ENCODE measurements at places on chromosomes 1 and 21. TPM values are rescaled to one million over a fixed set of nuclear protein-coding genes. Genes with fewer than 3 reads are reported as not detected.
A peak's percentile ranks its signal among the peaks of the same experiment; 100 is the strongest.

The CYP4Z1 gene
- not detected for total RNA-seq

The CHIT1 gene
- total RNA-seq, result 0.40 TPM

The CD5L gene
- not detected for total RNA-seq

- DNase-seq, result no peak
These were observed 30.0 kb downstream of the KNCN start for GRCh38 chr1:46521414-46521813.

- DNase-seq, result no peak
These were observed 526.3 kb downstream of the PTPRU start for GRCh38 chr1:29762635-29763034.

DNA sequence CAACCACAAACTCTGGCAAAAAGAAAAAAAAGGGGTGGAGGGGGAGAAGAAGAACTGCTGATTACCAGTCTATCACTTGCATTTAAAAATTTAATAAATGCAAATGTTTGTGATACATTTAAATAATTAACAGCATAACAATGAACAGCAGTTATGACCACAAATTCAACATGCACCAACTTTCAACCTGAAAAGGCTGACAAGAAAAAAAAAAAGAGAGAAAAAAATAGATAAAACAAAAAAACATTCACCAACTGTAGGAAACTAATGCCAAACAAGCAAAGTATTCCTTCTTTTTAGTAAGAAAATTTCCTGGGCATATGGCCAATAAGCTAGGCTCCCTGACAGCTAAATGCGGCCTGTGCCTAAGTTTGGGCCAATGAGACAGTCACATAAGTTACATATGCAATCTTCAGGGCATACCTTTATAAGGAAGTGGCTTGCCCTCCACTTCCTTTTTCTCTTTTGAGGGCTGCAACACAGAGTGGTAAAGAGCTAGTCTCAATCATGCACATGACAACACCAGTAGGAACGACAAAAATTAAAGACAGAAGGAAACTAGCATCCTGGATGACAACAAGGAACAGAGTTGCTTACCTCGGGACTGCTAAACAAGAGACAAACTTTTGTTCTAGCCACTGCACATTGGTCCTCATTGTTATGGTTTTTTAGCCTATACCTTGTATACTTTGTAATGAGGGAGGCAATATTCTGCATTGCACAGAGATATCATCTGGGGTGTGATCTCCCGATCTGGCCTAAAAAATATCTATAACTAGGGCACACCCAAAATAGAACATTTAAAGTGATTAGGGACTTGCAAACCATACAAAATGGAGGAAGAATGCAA, 24.2 kb upstream of the PHTF1 start:
- DNase-seq, result peak; percentile 42

DNA sequence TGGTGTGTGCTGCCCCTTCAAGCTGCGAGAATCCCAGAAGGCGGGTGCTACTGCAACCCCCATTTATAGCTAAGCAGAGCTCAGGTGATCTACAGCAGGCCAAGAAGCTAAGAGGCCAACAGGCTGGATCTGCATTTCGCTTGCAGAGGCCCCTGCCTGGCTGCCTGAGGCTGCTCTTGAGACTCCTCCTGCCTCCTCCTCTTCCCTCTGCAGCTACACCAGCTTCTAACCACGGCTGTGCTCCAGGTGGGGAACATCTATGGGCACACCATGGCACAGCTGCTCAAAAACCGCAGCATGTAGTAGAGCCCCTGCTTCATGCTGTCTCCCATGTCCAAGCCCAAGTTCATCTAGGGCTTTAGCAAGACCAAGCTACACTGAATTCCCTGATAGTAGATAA, 72.9 kb upstream of the ZNF678 start:
- no peak for DNase-seq

DNA sequence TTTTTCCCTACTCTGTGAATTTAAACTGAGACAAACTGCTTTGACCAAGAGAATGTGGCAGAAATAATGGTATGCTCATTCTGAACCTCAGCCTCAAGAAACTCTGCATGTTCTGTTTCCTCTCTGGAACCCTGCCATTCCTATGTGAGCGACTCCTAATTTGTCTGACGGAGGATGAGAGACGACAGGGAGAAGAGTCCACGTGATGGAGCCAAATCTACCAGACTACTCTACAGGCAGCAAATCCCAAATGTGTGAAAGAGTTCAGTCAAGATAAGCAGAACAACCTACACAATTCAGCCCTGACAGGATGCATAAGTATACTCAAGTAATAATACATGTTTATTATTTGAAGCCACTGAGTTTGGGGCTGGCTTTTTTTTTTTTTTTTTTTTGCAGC, 153.5 kb downstream of the DPYD start:
- no peak for DNase-seq

DNA sequence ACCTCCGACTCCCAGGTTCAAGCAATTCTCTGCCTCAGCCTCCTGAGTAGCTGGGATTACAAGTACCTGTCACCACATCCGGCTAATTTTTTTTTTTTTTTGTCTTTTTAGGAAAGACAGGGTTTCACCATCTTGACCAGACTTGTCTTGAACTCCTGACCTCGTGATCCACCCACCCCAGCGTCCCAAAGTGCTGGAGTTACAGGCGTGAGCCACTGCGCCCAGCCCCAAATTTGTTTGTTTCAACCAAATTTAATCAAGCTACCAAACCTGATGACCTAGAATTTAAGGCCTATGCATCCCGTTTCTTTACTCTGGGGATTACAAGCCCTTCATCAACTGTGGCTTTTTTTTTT, 58.3 kb upstream of the TBX15 start:
- DNase-seq, result no peak
